Progenitor cell of endocrine pancreas (in vitro differentiated cells): ENCODE measurements at places on chromosomes 16 and 17. TPM values are rescaled to one million over a fixed set of nuclear protein-coding genes. Genes with fewer than 3 reads are reported as not detected.

DNA sequence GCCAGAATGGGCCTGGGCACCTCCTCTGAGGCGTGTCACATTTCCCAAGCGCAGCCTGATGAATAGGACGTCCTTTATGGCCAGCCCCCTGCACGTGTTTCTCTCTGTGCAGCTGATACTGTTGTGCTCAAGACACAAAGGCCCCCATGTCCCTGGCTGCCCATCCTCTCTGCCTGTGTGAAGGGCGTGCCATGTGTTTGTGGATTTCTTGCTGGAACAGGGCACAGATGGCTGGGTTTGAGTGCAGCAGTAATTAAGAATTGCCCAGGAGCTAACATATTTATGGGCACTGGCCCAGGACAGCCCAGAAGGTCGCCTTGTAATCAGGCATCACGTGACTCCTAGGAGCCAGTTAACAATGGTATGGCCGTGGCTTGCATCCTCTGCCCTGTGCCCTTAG, 181.1 kb downstream of the CCDC182 start:
- no peak overlapping the region for H3K27ac ChIP-seq
- peaks cover 9% of the 10 kb centered on the region for H3K4me1 ChIP-seq
- no peaks in the 10 kb centered on the region for H3K27me3 ChIP-seq
- peaks cover 5% of the 10 kb centered on the region for H3K36me3 ChIP-seq
- DNase-seq: no peak
- no peak overlapping the region for H3K4me3 ChIP-seq

- no peaks in the 10 kb centered on the region for H3K4me1 ChIP-seq
- H3K4me3 ChIP-seq: peak overlapping the region; percentile 66
- H3K36me3 ChIP-seq: no peaks in the 10 kb centered on the region
- no peak overlapping the region for H3K27ac ChIP-seq
These were observed 9.9 kb downstream of the AHSP start for GRCh38 chr16:31537362-31538242.

DNA sequence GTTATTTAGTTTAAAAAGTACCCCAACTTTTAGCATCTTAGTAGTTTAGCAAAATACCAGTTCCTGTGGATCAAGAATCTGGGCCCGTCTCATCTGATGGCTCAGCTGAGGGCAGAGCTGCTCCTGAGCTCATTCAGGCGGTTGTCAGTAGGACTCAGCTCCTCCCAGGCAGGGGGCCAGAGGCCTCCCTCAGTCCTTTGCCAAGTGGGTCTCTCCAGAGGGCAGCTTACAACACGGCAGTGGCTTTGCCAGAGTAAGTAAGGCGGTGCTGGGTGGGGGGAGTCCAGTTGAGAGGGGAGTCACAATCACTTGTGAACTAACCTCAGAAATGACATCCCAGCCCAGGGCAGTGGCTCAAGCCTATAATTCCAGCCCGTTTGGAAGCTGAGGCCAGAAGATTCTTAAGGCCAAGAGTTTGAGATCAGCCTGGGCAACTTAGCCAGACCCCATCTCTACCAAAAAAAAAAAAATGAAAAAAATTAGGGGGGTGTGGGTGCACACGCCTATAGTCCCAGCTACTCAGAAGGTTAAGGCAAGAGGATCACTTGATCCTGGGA, 81.5 kb upstream of the MED9 start:
- H3K4me1 ChIP-seq: no peaks in the 10 kb centered on the region
- no peak overlapping the region for H3K27ac ChIP-seq
- H3K36me3 ChIP-seq: no peaks in the 10 kb centered on the region
- no peak overlapping the region for H3K4me3 ChIP-seq

DNA sequence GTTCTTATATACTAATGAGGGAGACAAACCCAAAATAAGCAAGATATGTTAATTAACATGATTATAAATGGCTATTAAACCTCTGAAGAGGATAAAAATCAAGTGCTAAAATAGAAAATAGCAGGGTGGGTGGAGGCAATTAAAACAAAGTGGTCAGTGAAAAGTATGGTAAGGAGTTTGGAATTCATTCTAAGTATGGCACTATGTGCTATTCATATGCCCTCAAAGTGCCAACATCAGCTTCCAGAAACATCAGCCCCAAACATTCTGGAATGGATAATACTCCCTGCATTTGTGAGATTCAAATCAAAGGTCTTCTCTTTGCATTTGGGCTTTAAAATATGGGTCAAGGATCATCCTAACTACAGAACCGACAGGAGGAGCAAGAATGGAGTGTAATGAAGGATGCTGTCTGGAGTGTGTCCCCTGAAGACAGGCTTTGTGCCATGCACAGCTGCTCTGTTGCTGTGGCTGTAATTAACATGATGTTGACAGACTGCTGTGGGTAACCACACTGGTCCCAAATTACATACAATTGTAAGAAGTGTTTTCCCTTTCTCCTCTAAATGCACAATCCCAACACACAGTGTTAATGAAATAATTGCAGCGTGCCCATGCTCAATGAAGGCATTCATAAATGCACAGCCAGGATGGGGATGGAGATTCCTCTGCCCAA, 93.1 kb downstream of the VAT1L start:
- no peak overlapping the region for H3K27ac ChIP-seq
- no peak overlapping the region for H3K4me3 ChIP-seq
- no peaks in the 10 kb centered on the region for H3K36me3 ChIP-seq
- H3K4me1 ChIP-seq: peaks cover 3% of the 10 kb centered on the region
- peaks cover 2% of the 10 kb centered on the region for H3K27me3 ChIP-seq
- no peak for DNase-seq

- H3K27ac ChIP-seq: no peak overlapping the region
- H3K4me1 ChIP-seq: no peaks in the 10 kb centered on the region
- peaks cover 26% of the 10 kb centered on the region for H3K27me3 ChIP-seq
- no peak for DNase-seq
These were observed 8.0 kb upstream of the GINS2 start for GRCh38 chr16:85696781-85697180.

- no peak overlapping the region for H3K27ac ChIP-seq
- H3K36me3 ChIP-seq: no peaks in the 10 kb centered on the region
- peaks cover 13% of the 10 kb centered on the region for H3K27me3 ChIP-seq
- peaks cover 3% of the 10 kb centered on the region for H3K4me1 ChIP-seq
- no peak for DNase-seq
These were observed 7.7 kb downstream of the TNS4 start for GRCh38 chr17:40493697-40494096.

GRCh38 chr17:48615047-48615962, at the start of gene HOXB8:
HOXB8 (minus strand) TSS chr17:48615292; CDS start chr17:48614704, 588 bp downstream.
- no peak within 1 kb of the TSS for H3K27ac ChIP-seq
- H3K27me3 ChIP-seq: peaks cover 93% of the 10 kb centered on the region
- DNase-seq: no peak
- no peak within 1 kb of the TSS for H3K4me3 ChIP-seq

DNA sequence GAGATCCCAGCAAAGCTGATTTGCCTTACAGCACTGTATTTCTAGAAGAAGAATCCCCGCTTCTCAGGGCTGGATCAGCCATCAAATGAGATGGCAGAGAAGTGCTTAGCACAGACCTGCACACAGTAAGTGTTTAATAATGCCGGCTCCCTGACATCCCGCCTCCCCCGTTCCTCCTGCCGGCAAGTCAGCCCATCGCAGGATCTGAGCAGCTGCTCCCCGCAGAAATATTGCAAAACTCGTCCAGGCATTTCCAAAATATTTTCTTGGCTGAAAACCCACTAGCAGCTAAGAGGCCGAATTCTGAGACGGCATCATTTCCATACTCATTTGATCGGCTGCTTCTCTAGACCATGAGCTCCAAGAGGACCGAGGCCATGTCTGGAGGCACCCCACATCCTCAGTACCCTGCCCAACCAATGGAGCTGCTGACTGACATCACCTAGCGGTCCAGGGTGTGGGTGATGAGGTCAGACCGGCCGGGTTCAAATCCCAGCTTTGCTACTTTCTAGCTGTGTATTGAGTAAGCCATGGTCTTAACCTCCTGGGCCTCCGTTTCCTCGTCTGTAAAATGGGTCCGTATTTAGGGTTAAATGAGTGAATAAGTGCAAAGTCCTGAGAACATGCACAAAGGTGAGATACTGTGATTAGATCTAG, 251.5 kb downstream of the KATNIP start:
- H3K27ac ChIP-seq: no peak overlapping the region
- no peak for DNase-seq
- H3K36me3 ChIP-seq: no peaks in the 10 kb centered on the region
- H3K27me3 ChIP-seq: peaks cover 43% of the 10 kb centered on the region
- no peaks in the 10 kb centered on the region for H3K4me1 ChIP-seq
- no peak overlapping the region for H3K4me3 ChIP-seq

DNA sequence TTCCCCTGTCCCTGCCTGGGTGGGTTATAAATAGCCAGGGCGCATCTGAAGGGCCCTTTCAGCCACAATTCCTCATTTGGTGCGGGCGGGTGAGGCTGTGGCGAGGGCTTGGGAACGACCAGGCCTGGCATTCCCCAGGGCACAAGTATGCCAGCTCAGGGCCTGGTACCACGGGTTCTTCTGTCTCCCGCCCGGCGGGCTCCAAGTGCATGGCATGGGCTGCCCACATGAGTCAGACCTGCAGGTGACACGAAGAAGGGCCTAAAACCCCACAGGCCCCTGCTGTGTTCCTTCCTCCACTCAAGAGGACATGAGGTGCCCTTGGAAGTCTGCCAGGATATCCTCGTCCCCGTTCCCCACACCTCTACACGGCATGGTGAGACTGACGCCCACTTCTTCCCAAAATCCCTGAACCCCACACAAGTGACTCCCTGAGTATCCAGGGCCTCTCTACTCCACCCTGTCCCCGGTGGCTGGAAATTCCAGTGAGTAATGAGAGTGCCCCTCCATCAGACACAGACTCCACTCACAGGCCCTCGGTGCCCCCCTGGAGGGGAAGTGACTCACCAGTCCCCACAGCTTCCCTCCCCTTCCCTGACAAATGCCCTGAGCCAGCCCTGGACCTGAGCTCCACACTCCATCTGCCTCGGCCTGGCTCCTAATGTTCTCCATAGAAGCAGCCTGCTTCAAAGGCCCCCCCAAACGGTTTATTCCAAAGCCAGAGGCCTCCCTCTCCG, 68.8 kb downstream of the ABR start:
- peak overlapping the region; percentile 23 for H3K27ac ChIP-seq
- H3K4me3 ChIP-seq: peak overlapping the region; percentile 42
- H3K27me3 ChIP-seq: no peaks in the 10 kb centered on the region
- DNase-seq: no peak

- no peak overlapping the region for H3K4me3 ChIP-seq
- H3K27ac ChIP-seq: no peak overlapping the region
- peaks cover 1% of the 10 kb centered on the region for H3K36me3 ChIP-seq
- no peak for DNase-seq
These were observed 11.5 kb downstream of the UBE2G1 start for GRCh38 chr17:4354862-4355514.

DNA sequence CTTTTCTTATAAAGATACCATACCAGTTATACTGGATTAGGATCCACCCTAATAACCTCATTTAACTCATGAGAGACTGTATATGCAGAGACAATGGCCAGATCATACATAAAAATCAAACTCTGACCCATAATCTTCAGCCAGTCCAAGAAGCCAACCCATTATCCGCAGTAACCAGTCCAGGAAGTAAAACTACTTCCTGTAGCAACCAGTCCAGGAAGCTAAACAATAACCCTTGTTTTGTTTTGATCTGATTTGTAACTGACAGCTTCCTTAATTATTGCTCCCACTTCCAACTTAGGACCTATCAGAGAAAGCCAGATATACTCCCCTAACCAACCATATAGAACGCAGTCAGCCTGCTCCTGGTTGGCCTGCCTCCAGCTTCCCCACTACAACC, 19.2 kb upstream of the SSTR2 start:
- DNase-seq: no peak
- H3K4me3 ChIP-seq: no peak overlapping the region
- H3K27ac ChIP-seq: no peak overlapping the region
- H3K36me3 ChIP-seq: no peaks in the 10 kb centered on the region

DNA sequence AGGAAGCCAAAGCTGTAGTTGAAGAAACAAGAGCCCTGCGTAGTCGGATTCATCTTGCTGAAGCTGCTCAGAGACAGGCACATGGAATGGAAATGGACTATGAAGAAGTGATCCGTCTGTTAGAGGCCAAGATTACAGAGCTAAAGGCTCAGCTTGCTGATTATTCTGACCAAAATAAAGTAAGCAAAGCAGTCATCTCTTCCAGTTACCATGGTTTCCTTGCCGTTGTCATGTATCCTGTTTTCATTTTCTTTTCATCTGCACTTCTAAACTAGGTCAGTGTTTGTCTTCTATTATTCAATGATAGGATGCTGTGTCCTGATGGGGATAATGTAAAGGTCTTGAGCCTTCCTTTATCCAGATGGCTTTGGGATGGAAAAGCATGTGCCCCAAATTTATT, 104.3 kb downstream of the STXBP4 start:
- H3K27ac ChIP-seq: no peak overlapping the region
- no peaks in the 10 kb centered on the region for H3K4me1 ChIP-seq
- peaks cover 8% of the 10 kb centered on the region for H3K36me3 ChIP-seq
- no peaks in the 10 kb centered on the region for H3K27me3 ChIP-seq

- no peak for DNase-seq
- H3K4me3 ChIP-seq: peak overlapping the region; percentile 93
- peaks cover 11% of the 10 kb centered on the region for H3K4me1 ChIP-seq
- peak overlapping the region; percentile 91 for H3K27ac ChIP-seq
- H3K36me3 ChIP-seq: no peaks in the 10 kb centered on the region
- H3K27me3 ChIP-seq: peaks cover 9% of the 10 kb centered on the region
These were observed 724 bp downstream of the GAA start for GRCh38 chr17:80101946-80102663.

DNA sequence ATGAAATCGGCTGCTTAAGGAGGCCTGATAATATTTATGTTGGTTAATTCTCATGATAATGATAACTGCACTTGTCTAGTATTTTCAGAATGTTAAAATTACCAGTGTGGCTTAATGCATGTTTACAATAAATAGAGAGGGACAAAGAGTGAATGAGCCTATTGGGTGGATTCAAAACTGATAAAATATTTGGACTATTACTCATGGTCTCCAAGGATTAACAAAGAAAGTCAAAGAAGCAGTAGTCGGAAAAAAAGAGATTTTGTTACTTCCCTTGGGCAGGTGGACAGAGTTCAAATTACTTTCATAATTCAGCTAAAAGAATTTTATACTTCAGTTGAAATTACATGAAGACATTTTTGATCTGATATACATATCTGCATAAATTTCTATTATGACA, 258.2 kb upstream of the PMFBP1 start:
- H3K4me3 ChIP-seq: no peak overlapping the region
- no peaks in the 10 kb centered on the region for H3K27me3 ChIP-seq
- peaks cover 16% of the 10 kb centered on the region for H3K36me3 ChIP-seq
- no peaks in the 10 kb centered on the region for H3K4me1 ChIP-seq

The KRTAP2-3 gene
- not detected in 2 replicates for total RNA-seq

The CD68 gene
- not detected in 2 replicates for total RNA-seq

The TRPV2 gene
- 1.3 and 2.1 TPM in 2 replicates for total RNA-seq

The SLC6A2 gene
- not detected in 2 replicates for total RNA-seq

The CHD9NB gene
- total RNA-seq: 1.1 and 1.3 TPM in 2 replicates
